Right lung (tissue), 10 donors: ENCODE measurements at places on chromosomes 2 and 18. TPM values are rescaled to one million over a fixed set of nuclear protein-coding genes. Genes with fewer than 3 reads are reported as not detected.
A peak's percentile ranks its signal among the peaks of the same experiment; 100 is the strongest.

GRCh38 chr2:148569221-148569620 lies 75.3 kb upstream of the EPC2 start:
- DNase-seq: no peak

DNA sequence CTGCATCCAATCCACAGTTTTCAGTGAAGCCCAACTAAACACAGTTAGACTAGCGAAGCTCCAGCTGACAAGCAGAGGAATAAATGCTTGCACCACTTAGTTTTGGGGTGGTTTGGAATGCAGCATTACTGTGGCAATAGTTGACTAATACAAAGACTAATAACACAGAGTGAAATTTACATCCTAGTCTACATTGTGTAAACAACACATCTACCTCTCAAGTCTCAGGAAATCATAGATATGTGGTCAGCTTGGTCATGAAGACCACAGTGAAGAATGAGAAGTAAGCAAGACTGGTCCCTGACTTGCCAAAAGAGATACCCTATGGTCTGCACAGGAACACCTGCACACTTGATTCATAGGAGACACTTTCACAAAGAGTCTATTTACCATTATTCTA lies 155.1 kb upstream of the TANK start:
- no peak for DNase-seq

DNA sequence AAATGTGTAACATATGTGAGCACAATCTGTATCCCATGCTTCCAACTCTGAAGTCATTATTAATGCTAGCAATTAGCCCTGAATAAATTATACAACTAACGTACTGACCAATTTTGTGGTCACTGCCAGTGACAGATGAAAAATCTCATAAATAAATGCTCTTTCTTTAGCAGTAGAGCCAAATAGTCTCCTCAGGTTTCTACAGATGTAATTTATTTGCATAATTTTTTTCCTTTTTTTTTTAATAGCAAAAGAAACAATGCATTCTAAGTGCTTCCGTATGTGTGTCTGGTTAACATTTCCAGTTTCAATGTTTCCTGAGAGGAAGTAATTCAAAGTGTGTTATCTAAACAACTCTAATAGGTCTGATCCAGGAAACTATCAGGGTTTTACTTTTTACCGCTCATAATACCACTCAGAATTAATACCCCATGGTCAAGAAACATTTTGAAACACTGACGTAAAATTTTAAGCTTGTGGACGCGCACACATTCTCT lies 108.4 kb downstream of the MEP1B start:
- DNase-seq: no peak

EPB41L3 gene
- 32.2 TPM for polyA plus RNA-seq

CABYR gene
- 5.4 TPM for polyA plus RNA-seq

HJURP gene
- polyA plus RNA-seq: 15.4 TPM

GRCh38 chr2:62184512-62185230 lies 11.2 kb upstream of the B3GNT2 start:
- DNase-seq: no peak

- peak; percentile 64 for DNase-seq
Observed at GRCh38 chr2:64018701-64019082, 536 bp downstream of the VPS54 start.

CAD gene
- polyA plus RNA-seq: 31.7 TPM

DNA sequence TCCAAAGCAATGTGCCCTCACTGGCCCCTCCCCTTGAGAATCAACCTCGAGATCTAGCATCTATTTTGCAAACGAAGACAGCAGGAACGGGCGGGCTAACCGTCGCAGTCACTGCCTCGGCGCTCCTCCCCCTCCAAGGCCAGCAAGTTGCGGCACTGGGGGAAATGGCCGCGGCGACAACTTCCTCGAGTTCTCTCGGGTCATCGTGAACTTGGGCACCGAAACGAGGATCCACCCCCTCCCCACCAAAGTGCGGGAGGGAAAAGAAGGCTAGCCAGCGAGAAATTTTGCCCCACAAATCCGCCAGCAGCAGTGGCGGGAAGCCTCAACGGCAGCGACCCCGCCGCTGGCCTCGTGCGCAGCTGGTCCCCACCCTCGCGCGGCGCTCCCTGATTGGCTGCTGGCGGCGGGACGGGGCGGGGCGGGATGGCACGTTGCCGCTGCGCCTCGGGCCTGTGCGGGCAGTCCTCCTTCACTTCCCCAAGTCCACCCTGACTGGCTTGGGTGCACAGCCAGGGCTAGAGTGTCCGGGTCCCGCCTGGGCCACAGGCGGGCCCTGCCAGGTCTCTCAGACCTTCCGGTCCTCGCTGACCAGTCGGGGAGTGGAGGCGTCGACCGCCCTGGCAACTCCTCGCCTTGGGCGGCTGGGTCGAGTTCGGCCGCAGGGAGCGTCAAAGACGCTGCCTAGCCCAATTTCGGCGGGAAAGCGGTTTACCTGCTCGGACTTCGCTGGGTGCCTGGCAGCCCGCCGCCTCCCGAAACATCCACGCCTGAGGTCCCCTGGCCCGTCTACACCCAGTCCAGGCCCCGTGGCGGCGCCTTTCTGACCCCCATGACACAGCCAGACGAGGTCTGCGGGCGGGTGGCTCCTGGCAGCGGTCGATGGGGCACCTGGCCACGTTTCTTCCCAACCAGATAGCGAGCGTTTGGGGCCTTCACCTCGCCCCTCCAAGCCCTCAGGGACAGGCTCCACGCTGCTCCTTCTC lies at the start of gene BOLL:
Gene BOLL (minus strand): TSS at position 364 of the 986 bp plus-strand sequence. CDS start 3,469 bp downstream, outside the sequence.
- DNase-seq: no peak

- peak; percentile 70 for DNase-seq
Observed at GRCh38 chr2:197092431-197092830, 165.9 kb upstream of the PGAP1 start.

FNDC4 gene
- 17.1 TPM for polyA plus RNA-seq

- DNase-seq: no peak
Observed at GRCh38 chr2:35082072-35082471, 1273.5 kb upstream of the CRIM1 start.
